ENCODE measurements at places on chromosomes 6 and 20.

GRCh38 chr20:48797850-48798747 is 29.7 kb downstream of the PREX1 start:
- H3K4me1 ChIP-seq: peaks cover 44% of the 10 kb centered on the region
- H3K27me3 ChIP-seq: no peaks in the 10 kb centered on the region
- no peaks in the 10 kb centered on the region for H3K36me3 ChIP-seq
- no peak overlapping the region for H3K27ac ChIP-seq
- no peak overlapping the region for H3K4me3 ChIP-seq
- DNase-seq: no peak

- no peak overlapping the region for H3K27ac ChIP-seq
- no peak for DNase-seq
- peaks cover 3% of the 10 kb centered on the region for H3K27me3 ChIP-seq
- no peak overlapping the region for H3K4me3 ChIP-seq
Observed at GRCh38 chr6:40299681-40300080, 287.5 kb downstream of the LRFN2 start.

DNA sequence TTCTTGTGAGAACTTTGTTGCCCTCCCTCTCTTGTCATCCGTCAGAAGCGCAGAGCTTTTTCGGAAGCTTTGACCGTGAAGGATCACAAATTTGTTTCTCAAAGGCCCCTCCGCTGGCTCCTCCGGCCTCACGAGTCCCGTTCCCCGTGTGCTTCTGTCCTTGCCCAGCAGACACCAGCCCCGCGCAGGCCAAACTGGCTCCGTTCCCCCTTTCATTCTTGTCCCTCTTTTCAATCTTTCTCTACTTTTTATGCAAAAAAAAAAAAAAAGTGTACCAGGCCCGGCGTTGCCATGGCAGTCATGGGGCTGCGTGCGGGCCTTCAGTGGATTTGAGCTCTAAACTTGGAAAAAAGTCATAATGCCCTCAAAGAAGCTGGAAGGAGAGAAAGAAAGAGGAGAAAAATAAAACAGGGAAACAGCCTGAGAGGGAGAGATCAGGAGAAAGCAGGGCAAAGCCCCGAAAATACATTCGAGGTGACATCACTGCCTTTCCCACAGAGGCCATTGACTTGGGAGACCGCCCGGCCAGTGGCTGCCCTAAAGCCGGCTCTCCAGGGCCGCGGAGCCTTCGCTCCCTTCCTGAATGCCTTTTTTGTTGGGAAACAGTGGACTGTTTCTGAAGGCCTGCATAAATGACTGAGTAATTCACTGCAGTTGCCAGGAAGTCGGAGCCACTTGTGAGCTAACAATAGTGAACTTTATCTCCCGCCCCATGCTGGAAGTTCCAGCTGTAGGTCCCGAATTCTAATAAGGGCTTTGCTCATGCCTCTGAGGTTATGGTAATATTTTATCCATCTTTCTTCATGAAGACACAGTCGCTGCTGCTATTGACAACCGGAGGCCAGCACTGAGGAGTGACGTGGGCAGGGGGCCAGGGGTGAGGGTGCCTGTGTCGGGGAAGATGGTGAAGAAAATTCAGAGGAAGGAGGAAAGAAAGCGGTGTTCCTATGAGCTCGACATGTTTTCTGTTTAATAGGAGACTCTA is 670.9 kb downstream of the QKI start:
- H3K4me3 ChIP-seq: no peak overlapping the region
- DNase-seq: no peak
- no peaks in the 10 kb centered on the region for H3K36me3 ChIP-seq

DNA sequence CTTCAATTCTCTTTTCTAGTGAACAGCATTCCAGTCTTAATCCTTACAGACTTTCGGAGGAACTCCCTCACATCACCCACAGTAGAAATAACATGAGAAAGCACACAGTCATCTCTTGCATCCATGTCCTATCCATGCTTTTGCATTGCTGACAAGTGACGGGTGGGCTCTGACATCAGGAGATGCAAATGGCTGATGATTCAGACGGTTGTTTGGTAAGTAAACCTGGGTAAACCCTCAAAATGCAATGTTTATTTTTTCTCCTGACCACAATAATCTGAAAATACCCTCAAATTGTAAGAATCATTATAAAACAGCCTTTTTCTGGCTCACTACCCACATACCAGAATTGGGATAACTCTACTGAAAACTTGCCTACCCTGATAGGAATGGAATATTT is 792.0 kb downstream of the MAFB start:
- no peak overlapping the region for H3K4me3 ChIP-seq
- no peaks in the 10 kb centered on the region for H3K27me3 ChIP-seq
- DNase-seq: no peak
- no peaks in the 10 kb centered on the region for H3K36me3 ChIP-seq

DNA sequence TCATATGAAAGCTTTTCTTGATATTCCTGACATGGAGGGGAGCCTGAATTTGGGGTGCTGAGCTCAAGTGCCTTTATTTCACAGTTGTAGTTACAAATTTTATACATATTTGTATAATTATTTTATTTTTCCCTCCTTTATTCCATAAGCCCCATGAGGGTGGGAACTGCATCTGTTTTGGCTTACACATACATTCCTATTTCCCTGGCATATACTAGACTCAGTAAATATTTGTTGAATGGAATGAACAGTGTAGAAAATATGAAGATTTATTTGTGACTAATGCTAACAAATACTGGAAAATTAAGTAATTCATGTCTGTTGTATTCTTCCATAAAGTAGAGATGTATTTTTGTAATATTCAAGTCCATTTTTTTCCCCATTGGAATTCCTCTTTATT is 127.1 kb downstream of the MYO6 start:
- no peaks in the 10 kb centered on the region for H3K36me3 ChIP-seq
- no peak for DNase-seq
- H3K4me3 ChIP-seq: no peak overlapping the region
- peaks cover 2% of the 10 kb centered on the region for H3K27me3 ChIP-seq
- H3K27ac ChIP-seq: no peak overlapping the region

DNA sequence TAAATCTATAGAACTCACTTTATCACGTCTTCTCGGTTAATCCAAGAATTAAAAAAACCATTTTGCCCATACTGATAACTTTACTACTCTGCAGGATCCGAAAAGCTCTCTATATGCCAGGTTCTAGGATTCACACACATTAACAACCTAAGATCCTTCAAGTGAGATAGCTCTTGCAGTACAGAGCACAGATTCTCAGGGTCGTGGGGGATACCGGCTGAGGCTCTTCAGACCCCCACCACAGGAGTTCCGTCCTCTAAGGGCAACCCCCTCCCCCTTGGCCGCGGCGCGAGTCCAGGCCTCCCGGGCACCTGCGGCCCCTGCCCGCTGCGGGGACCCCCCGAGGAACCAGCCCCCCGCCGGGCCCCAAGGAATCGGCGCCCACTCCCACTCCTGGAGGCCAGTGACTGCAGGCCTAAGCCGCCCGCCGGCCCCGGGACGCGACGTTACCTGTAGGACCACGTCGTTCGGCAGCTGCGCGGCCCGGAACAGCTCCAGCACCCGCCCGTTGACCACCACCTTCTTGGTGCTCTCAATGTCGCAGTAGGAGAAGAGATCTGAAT is 892 bp downstream of the REPS1 start:
- DNase-seq: no peak
- no peaks in the 10 kb centered on the region for H3K36me3 ChIP-seq
- H3K4me3 ChIP-seq: peak overlapping the region; percentile 87
- no peaks in the 10 kb centered on the region for H3K27me3 ChIP-seq
- H3K4me1 ChIP-seq: peaks cover 7% of the 10 kb centered on the region
- peak overlapping the region; percentile 52 for H3K27ac ChIP-seq

DNA sequence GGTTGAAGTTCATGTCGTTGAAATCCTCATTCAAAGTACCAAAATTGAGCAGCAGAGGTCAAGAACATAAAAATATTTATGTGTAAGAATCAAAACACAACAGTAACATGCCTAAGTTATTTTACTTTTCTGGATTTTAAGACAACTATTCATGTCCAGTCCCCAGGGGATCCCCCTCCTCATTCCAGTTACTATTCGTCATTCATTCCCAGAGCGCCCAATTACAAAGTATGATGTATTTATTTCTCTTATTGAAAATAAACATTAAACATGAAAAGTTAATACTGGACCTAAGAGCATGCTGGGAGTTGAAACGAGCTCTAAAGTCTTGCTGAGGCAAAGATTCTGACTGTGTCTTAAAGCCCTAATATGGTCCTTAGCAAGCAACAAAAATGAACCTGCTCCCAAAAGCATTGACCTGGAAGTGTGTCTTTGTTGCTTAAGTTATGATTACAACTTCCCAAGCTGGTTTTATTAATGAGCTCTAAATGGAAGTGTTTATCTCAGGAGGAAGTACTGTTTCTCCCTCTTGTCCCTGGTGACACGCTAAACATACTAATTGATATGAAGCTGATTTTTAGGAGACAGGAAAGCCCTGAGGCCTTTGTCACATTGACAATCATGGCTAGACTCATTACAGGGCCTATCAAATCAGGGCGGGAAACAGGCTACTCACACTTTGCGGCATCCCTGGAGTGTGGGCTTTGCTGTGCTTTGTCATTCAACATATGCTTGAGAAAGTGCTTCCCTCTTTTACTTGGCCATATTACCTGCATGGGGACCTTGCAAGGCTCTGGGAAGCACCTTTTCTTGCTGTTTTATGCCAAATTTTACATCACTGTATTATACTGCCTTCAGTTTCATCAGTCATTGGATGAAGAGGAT is 192.2 kb upstream of the DTNBP1 start:
- DNase-seq: no peak
- H3K4me3 ChIP-seq: no peak overlapping the region
- H3K36me3 ChIP-seq: no peaks in the 10 kb centered on the region
- H3K27ac ChIP-seq: no peak overlapping the region

DNA sequence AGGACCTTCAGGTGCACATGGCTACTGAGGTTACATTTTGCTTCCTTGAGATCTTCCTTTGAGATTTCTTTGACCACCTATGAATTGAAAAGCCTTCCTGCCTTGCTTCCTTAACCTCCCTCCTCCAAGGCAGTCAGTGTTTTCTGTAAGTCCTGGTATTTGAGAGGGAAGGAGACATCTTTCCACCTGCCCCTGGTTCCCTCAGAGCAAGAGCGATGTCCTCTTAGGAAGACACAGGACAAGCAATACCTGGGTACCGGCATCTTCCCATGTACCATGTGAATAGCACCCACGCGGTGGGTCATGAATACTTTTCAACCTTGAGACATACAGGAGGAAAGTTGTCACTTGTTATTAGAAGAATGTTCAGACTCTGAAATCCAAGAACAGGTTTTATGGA is 37.1 kb downstream of the GINS1 start:
- H3K36me3 ChIP-seq: peaks cover 43% of the 10 kb centered on the region
- H3K27ac ChIP-seq: no peak overlapping the region
- no peaks in the 10 kb centered on the region for H3K27me3 ChIP-seq
- peaks cover 8% of the 10 kb centered on the region for H3K4me1 ChIP-seq
- H3K4me3 ChIP-seq: no peak overlapping the region
- DNase-seq: no peak

DNA sequence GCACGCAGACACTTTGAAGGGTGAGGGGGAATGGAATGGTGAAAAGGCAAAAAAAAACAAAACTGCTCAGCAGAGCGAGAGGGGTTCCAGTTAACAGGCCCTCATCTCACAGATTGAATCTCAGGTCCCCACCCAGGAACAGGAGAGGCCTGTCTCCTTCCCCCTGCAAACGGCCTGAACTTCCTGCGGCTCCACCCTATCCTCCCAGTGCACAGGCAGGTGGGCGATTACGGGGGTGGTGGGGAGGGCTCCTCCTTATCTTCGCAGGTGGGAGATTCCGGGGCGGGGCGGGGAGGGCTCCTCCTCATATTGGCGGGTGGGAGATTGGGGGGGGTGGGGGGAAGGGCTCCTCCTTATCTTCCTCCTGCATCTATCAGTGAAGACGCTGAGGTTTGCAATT is 129.0 kb downstream of the SOX4 start:
- no peaks in the 10 kb centered on the region for H3K36me3 ChIP-seq
- H3K4me1 ChIP-seq: no peaks in the 10 kb centered on the region
- no peak for DNase-seq
- H3K27me3 ChIP-seq: no peaks in the 10 kb centered on the region
- no peak overlapping the region for H3K27ac ChIP-seq

DNA sequence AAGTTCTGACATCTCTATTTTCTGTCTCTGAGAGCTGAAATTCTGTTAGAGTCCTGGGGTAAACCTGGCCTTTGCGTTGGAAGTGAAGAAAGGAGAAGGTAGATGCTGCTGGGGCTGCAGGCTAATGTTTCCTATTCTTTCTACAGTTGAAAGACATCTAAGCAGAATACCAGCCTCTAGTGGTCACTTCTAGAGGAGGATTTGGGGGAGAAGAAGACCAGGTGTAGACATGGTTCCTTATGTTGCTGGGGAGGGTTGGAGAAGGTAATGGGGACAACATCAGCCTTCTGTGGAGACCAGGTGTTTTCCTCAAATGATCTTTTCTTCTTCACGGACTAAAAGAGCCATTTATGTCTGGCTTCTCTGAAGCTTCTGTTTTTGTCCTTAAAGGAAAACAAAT is 62.6 kb downstream of the BTBD3 start:
- no peaks in the 10 kb centered on the region for H3K36me3 ChIP-seq
- no peak overlapping the region for H3K4me3 ChIP-seq
- no peak overlapping the region for H3K27ac ChIP-seq
- H3K4me1 ChIP-seq: no peaks in the 10 kb centered on the region
- no peak for DNase-seq

DNA sequence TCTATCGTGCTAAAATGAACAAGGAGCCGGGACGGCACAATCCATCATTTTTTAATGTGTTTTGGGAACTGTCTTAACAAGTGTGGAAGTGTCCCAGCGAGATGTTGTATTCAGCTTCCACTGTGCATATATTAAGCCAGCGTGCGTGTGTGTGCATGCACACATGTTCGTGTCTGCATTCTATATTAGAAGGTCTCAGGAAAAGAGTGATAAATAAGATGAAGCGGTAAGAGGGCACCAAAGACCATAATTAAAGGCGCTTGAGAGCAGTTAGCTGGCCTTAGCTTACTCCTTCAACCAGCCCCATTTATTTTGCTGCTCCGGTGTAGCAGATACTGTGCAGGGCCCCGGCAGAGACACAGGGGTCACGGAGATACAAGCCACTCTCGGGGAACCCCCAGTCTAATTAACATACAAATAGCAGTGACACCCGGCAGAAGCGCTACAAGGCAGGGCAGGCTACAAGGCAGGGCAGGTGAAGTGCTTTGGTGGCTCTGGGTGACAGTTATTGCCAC is 206.5 kb upstream of the RREB1 start:
- no peak for DNase-seq
- H3K27ac ChIP-seq: no peak overlapping the region
- H3K27me3 ChIP-seq: peaks cover 42% of the 10 kb centered on the region
- no peak overlapping the region for H3K4me3 ChIP-seq
- no peaks in the 10 kb centered on the region for H3K36me3 ChIP-seq

- no peak overlapping the region for H3K4me3 ChIP-seq
- no peaks in the 10 kb centered on the region for H3K36me3 ChIP-seq
Observed at GRCh38 chr6:133740218-133740617, 148.7 kb upstream of the TCF21 start.

DNA sequence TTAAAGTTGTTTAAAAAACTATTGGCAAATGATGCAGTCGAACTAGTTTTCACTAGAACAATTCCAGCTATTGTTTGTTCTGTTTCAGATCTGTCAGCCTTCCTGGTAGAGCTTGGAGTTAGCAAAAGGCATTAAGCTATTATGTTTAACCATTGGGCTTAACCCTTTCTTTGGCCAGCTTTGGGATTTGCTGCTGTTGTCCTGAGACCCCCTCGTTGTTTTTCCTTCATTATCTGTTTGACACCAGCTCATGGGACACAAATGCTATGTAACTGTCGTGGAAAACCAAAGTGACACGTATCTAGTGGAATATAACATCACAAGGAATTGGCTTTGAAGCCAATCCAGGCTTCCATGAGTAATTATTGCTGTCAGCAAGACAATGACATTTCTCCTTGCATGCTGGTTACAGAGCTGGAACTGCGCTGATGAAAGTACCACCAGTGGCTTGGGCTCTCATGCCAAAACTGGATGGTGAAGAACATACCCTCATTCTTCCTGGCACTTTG is 96.0 kb downstream of the EYA2 start:
- peak overlapping the region; percentile 82 for H3K27ac ChIP-seq
- H3K4me3 ChIP-seq: peak overlapping the region; percentile 70
- peaks cover 57% of the 10 kb centered on the region for H3K4me1 ChIP-seq
- DNase-seq: no peak
- no peaks in the 10 kb centered on the region for H3K27me3 ChIP-seq
- peaks cover 5% of the 10 kb centered on the region for H3K36me3 ChIP-seq
